Foreskin fibroblast (primary cell): ENCODE measurements at places on chromosomes 6 and 20.

DNA sequence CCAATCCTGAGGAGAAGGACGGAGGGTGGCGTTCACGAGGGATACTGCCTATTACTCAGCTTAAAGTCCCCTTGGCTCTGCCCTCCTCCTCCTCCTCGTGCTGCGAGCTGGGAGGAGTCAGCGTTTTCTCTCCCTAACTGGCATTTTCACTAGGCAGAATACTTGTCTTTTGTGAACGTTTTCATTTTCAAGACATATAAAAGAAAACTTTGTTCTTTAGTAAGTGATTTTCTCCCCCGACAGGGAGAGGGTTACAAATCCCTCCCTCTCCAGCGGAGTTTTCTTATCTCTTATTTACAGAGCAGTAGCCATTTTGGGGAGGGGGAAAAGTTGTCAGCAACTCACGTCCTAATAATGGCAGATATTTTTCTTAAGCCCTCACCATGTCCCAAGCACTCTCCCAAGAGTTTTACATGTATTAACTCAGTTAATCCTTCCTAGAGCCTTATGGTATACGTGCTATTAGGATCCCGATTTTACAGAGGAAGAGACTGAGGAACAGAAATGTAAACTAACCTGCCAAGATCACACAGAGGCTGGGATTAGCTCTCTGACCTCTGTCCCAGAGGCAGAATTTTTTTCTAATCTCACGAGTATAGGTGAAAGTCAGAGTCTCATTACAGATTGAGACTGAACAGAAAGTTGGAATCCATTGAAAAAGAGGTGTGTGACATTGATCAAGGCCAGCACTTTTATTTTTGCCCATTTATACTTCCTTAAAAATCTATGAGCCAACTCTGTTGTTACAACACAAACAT, 30.0 kb upstream of the ZNF217 start:
- DNase-seq: peak; percentile 92

DNA sequence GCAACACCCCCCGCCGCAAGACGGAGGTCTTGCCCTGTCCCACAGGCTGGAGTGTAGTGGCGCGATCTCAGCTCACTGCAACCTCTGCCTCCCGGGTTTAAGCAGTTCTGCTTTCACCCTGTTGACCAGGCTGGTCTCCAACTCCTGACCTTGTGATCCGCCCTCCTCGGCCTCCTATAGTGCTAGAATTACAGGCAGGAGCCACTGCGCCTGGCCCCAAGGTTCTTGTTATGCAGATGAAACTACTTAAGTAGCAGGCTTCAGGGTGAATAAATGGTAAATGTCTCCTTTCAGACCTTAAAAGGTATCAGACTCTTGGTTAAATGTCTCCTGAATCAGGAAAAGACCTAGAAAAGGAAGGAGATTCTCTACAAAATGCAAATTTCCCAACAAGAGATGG, 95.4 kb upstream of the TMEM181 start:
- DNase-seq: no peak

- peak; percentile 78 for DNase-seq
Measured at GRCh38 chr20:63873477-63873971, 8.5 kb downstream of the TPD52L2 start.

DNA sequence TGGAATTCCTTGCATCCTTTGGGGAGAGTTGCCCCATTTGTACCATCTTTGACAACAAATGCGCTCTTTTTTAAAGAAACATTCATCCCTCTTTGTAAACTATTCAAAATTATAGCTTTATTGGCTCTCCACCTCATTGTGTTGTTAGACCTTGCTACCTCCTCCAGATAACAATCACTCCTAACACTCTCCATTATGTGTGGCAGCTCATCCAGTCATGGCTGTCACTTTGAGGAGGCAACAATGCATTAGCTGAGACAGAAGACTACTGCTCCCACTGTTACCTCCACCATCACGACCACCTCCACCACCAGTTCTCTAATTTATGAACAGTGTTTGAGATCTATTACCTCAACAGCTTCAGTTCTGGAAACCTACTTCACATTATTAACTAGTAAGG, 339.1 kb downstream of the FRK start:
- no peak for DNase-seq

GRCh38 chr6:114334237-114334636, 8.6 kb downstream of the HS3ST5 start:
- no peak for DNase-seq

DNA sequence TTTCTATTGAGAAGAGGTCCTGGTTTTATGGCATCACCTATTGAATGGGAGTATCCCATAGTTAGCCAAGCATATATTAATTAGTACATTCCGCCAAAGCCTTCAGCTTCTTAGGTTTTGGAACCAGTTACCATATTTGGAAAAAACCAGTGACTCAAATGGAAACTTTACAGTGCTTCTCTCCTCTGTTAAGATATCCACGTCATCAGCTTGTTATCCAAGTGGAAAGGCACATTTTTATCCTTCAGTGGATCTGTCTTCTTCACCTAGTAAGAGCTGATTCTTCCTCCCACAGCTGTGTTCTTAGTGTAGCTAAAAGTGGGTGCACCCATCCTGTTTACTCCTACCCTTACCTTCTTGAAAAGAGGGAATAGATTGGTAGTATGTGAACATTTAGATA, 34.5 kb downstream of the TPD52L1 start:
- DNase-seq: no peak

- peak; percentile 36 for DNase-seq
Measured at GRCh38 chr20:47544852-47545251, 43.2 kb downstream of the NCOA3 start.

- DNase-seq: peak; percentile 23
Measured at GRCh38 chr6:157952861-157953351, 28.8 kb upstream of the SYNJ2 start.

DNA sequence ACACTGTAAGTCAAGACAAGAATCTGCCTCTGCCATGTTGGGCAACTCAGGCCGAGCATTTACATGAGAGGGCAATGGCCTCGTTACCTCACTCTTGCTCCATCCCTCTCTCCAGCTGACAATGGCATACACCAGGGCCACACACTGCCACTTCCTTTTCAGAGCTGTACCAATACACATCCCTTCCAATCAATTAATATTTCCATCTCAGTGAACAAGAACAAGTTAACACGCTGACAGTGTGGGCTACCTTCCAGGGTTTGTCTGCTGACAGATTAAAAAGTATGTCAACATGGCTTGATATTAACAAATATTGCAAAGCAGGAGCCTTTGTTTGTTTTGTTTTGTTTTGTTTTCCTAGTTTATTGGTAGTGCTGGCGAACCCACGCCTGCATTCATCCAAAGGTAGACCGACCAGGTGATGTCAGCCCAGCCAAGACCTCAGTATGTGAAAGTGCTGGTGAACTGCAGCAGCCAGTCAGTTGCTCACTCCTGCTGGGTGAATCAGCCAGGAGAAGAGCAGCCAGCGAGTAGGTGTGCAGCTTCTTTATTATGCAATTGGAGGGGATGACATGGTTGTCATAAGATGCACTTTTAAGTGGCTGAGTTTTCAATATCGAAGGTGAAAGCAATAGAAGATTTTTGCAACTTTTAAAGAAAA, 487.3 kb upstream of the JARID2 start:
- no peak for DNase-seq

- no peak for DNase-seq
Measured at GRCh38 chr6:51323056-51323455, 504.4 kb downstream of the TFAP2B start.

DNA sequence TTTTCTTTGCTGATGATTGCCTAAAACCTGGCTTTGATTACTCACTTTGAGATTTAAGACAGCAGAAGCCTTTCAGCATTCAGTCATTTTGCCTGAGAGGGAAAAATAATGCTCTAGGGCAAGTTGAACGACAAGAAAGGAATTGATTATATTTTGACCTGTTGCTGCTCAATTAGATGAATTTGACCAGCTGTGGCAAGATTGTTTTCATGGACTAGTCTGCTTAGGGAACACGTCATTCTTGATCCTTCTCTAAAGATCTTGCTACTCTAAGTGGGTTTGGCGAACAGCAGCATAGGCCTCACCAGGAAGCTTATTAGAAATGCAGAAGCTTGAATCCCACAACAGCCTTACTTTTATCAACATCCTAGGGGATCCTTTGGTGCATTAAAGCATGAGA, 59.7 kb upstream of the PHACTR1 start:
- DNase-seq: peak; percentile 44

DNA sequence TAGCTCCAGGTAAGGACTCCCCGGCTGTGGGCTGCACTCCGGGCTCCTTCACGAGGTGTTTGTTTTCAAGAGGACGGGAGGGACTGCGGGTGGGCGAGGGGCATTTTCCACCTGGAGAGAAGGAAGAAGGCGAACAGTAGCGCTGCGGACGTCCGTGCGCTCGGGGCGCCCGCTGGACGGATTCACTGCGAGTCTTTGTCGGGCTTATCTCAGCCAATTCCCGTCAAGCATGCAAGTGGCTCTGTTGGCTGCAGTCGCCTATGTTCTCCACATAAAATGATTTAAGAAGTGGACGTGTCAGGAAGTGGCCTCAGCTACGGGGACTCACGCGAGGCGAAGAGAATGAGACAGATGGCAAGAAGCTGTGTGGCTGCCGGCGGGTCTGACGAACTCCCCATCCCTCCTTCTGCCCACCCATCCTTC, 332 bp downstream of the GRIK2 start:
- DNase-seq: peak; percentile 68

DNA sequence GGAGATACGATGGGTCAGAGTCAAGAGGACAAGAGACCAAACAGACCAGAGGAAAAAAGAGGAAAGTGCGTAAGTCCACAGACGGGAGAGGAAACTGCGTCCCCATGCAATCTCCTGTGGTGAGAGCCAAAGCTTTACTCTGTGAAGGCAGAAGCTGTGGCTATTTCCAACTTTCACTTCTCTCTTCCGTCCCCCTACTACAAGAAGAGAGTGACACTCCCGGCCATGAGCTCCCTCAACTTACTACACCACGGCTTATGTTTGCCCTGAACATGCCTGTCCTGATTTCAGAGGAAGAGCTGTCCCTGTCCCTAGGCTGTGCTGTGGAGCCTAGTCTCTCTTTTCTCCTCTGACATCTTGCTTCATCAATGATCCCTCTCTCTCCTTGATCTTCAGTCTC, 11.5 kb upstream of the SSR1 start:
- DNase-seq: no peak

GRCh38 chr6:123925350-123925749, 121.7 kb downstream of the NKAIN2 start:
- DNase-seq: peak; percentile 18

DNA sequence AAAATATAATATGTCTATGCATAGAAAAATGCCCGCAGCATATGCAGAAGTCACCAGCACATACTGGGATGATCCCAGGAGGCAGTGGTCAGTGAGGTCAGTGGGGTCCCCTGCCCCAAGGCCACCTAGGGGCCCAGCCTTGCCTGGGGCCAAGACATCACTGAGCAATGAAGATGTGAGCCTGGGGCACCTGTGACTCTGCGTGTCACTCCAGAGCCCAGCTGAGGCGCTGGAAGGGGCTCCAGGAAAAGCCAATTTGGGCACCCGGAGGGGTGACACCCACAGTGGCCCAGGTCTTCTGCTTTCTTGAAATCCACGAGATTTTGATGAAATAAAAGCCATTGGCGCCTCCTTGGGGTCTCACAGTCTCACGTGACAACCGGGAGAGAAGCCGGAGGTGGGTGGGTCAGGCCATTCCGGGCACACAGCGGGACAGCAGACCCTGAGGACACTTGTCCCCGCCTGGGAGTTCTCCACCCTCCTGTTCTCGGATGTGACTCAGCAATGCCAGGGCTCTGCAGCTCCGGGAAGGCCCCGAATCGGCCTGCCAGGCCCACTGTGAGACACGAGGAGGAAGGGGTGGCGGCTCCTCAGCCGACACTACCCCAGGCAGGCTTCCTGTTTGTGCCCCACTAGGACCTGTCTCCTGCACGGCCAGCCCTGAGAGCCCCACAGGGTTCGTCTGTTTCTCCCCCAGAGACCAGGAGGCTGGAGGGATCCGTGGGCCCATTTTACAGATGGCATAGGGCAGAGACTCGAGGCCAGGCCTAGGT, 24.4 kb upstream of the SLCO4A1 start:
- DNase-seq: no peak

- DNase-seq: no peak
Measured at GRCh38 chr6:82348130-82348529, 15.5 kb upstream of the TPBG start.

DNA sequence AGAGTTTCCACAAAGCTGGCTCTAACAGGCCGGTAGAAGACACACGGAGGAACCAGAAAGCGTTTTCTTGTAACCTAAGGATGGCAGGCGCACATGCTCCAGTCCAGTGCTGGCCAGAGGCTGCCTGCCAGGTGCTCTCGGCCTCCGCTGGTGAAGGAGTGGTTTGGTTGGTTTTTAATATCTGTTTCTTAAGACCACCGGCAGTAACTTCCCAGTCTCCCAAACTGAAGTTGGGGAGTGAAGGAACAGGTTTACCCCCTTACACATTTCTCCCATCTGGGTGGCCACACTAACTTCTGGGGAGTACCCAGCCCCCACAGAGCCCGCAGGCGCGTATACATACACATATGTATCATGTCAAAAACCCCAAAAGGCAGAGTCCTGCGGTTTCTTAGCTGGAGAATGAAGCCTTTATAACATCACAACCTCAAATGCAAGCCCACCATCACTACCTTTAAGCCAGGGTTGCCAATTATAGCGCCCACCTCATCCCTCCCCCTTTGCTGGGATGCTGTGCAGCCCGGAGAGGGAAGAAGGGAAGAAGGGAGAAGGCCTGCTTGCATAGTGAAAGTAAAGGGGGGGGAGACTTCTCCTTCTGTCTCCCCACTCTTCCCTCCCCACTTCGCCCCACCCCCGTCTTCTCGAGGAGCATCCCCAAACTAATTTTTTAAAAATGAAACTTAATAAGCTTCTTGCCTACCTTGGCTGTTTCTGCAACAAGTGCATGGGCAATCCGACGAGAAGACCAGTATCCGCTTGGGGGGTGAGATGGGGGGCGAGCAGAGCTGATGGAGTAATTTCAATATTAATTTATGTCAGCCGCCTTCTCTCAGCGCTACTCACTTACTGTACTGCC, 1.0 kb downstream of the TRERF1 start:
- no peak for DNase-seq

- DNase-seq: no peak
Measured at GRCh38 chr20:2873747-2874041, 413 bp downstream of the PTPRA start.

DNA sequence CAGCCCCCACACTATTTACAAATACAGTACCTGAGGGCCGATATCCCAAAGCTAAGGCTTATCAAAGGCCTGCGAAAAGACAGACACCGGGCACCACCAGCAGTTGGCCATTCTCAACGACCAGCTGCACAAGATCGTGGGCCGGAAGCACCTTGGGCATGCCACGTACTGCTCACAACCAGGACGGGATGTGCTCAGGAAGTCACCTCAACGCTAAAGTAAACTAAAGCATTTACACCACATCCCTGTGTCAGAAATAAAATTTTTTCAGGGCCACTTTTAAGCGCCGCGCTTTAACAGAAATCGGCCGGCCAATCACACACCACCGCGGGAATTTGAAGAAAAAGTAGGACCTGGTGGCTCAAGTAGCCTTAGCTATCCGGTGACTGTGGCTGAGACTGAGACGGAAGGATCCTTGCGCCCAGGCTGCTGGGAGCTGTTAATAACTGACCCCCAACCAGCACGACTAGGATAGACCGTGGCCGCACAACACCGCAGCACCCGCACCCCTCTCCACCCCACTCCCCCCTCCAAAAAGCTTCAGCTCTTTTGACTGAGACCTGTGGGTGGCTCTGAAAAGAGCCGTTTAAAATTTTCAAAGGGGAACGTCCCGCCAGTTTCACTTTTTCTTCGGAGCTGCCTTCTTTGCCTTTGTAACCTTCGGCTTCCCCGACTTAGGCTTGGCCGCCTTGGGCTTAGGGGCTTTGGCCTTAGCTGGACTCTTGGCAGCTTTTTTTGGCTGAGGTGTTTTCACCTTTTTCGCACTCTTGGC, 131.2 kb upstream of the BTN3A2 start:
- peak; percentile 52 for DNase-seq

- no peak for DNase-seq
Measured at GRCh38 chr6:157060440-157060952, 262.8 kb downstream of the TMEM242 start.
